Nucleus accumbens (tissue), 56 donors: ENCODE measurements at places on chromosomes 16 and 17.

- DNase-seq: no peak
Observed at GRCh38 chr16:17416461-17417311, 54.1 kb downstream of the XYLT1 start.

GRCh38 chr16:65120831-65121721 lies 787 bp downstream of the CDH11 start:
- DNase-seq: peak; percentile 63

DNA sequence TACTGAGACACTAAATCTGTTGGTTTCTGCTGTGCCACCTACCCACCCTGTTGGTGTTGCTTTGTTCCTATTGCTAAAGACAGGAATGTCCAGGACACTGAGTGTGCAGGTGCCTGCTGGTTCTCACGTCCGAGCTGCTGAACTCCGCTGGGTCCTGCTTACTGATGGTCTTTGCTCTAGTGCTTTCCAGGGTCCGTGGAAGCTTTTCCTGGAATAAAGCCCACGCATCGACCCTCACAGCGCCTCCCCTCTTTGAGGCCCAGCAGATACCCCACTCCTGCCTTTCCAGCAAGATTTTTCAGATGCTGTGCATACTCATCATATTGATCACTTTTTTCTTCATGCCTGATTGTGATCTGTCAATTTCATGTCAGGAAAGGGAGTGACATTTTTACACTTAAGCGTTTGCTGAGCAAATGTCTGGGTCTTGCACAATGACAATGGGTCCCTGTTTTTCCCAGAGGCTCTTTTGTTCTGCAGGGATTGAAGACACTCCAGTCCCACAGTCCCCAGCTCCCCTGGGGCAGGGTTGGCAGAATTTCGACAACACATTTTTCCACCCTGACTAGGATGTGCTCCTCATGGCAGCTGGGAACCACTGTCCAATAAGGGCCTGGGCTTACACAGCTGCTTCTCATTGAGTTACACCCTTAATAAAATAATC lies 14.6 kb downstream of the STH start:
- peak; percentile 36 for DNase-seq

GRCh38 chr17:48051283-48051682 lies 3.1 kb downstream of the NFE2L1 start:
- DNase-seq: no peak

DNA sequence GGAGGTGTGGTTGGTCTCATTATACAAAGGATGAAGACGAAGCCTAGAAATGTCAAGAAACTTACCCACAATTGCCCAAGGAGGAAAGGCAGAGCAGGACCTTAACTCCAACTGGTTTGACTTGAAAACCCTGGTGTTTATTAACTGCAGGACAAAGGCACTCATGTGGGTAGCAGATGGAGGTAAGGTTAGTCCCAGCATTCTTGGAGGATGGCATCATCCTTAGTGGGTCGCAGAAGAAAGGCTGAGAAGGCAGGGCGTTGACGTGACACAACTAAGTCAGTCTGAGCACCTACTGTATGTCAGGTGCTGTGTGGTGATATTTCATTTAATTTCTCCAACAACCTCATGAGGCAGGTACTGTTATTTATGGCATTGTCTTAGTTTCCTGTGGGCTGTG lies 101.3 kb downstream of the HAPSTR1 start:
- DNase-seq: no peak

GRCh38 chr16:73418691-73419090 lies 370.8 kb upstream of the ZFHX3 start:
- DNase-seq: no peak

GRCh38 chr17:78899361-78900260 lies 3.4 kb downstream of the CEP295NL start:
- peak; percentile 62 for DNase-seq

DNA sequence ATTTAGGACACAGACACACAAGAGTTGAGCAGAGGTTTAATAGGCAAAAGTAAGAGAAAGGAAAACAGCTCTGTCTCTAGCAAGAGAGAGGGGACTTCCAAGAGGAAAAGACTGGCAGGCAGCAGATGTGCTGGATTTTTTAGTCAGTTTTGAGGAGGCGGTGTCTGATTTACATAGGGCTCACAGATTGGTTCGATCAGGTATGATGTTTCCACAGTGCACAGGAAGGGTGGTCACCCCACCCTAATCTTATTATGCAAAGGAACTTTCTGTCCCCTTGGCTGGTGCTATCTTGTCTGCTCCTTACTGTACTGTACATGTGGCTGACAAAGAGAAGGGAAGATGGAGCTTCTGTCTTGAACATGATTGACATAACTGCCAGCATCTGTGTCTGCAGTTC lies 25.3 kb downstream of the BFAR start:
- DNase-seq: no peak

GRCh38 chr16:86729686-86730085 lies 151.3 kb downstream of the FOXL1 start:
- DNase-seq: no peak

DNA sequence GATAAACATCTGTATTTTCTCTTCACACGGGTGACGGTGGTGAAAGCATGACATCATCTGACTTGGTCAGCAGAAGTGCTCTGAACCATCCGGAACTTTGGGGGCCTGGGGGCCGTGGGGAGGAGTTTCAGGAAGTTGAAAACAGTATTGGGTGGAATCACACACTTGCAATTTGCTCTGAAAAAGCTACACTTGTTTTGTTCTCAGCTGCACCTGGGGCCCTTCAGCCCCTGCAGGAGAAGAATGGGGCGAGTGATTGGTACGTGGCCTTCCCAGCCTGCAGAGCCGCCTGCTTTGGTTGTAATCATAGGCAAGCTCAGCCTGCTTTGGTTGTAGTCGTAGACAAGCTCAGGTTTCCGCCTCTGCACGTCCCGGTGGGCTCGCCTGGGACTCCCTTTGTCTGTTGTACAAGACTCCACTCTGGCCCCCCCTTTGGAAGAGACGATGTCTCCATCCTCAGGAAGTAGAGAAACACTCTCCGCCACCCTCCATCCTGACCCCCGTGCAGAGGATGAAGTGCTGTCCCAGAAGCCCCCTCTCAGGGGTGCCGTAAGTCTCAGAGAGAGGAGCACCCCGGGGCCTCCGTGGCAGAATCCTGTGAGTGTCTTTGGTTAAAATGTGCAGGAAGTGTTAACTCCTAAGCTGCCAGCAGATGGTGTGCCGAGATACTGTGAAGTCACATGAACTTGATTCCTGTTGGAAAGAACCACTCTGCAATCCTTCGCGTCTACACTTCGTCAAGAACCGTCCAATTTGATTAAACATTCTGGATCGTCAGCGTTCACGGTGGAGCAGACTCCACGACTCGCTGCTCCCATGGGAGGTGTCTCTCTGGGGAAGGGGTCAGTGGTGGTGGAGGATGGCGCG lies 5.4 kb downstream of the BANP start:
- DNase-seq: no peak

GRCh38 chr17:30716461-30717290 lies 107.8 kb downstream of the CRLF3 start:
- no peak for DNase-seq

GRCh38 chr16:50331570-50331969 lies 37.2 kb downstream of the BRD7 start:
- no peak for DNase-seq

DNA sequence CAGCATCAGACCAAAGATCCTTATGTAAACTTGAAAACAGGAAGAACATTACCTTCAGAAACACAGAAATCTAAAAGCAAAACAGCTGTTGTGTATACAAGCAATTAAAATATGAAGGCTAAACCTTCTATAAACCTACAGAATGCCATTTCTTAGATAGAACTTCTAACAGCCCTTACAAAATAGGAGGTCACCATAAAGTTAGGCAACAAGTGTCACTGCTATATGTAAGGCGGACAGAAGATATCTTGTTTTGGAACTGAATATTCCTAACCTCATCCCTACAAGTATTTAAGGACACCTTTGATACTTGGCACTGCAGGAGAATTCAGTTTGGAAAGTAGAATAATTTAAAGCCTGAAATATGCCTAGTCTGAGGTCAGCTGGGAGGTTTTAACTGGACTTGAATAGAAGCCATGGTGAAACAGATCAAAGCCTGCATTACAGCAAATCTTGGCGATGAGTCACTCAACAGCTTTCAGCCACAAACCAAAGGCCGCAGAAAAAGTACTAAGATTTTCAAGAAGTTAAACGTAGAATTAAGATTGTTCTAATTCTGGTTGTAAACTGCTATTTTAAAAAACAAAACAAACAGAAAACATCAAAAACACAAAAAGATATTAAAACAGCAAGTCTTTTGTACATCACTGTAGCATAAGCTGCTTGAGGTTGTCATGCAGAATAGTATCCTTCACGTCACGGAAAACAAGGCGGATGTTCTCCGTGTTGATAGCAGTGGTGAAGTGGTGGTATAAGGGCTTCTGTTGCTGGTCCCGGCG lies 42.7 kb downstream of the GNA13 start:
- DNase-seq: no peak

- no peak for DNase-seq
Observed at GRCh38 chr16:24815021-24815420, 30.7 kb upstream of the SLC5A11 start.

- DNase-seq: no peak
Observed at GRCh38 chr16:87687126-87687910, 78.5 kb downstream of the KLHDC4 start.

- DNase-seq: no peak
Observed at GRCh38 chr17:1649844-1650501, at the start of gene RILP. Gene RILP (minus strand): TSS chr17:1649866. CDS start chr17:1649804, 62 bp downstream.
